ENCODE measurements at places on chromosomes 3 and 15. TPM values are rescaled to one million over a fixed set of nuclear protein-coding genes. Genes with fewer than 3 reads are reported as not detected.

KIF15 gene
- polyA plus RNA-seq = 12.0 TPM

KIF7 gene
- polyA plus RNA-seq = 1.7 TPM

FGD5 gene
- polyA plus RNA-seq = 2.8 TPM

NR2E3 gene
- polyA plus RNA-seq = not detected

ARL13B gene
- polyA plus RNA-seq = 2.9 TPM

HYKK gene
- polyA plus RNA-seq = 6.6 TPM

ARID3B gene
- 4.1 TPM for polyA plus RNA-seq

ASB14 gene
- not detected for polyA plus RNA-seq

NDUFB4 gene
- polyA plus RNA-seq = 350 TPM

CHST2 gene
- polyA plus RNA-seq = 5.2 TPM

KCNAB1 gene
- polyA plus RNA-seq = 2.6 TPM

TTLL3 gene
- polyA plus RNA-seq = 4.8 TPM

PDCD7 gene
- 12.8 TPM for polyA plus RNA-seq

CHRNA3 gene
- 25.3 TPM for polyA plus RNA-seq

LEKR1 gene
- polyA plus RNA-seq = 0.48 TPM

KNL1 gene
- polyA plus RNA-seq = 4.8 TPM

GCSAM gene
- polyA plus RNA-seq = not detected

CNTN6 gene
- polyA plus RNA-seq = 0.31 TPM

CISH gene
- 2.2 TPM for polyA plus RNA-seq

ROBO1 gene
- polyA plus RNA-seq = 8.3 TPM

TGM4 gene
- polyA plus RNA-seq = not detected

ITIH1 gene
- not detected for polyA plus RNA-seq

CAMK2N2 gene
- 94.8 TPM for polyA plus RNA-seq

CATSPER2 gene
- 2.3 TPM for polyA plus RNA-seq

KBTBD12 gene
- polyA plus RNA-seq = 3.0 TPM

SPESP1 gene
- not detected for polyA plus RNA-seq

FGF12 gene
- 12.7 TPM for polyA plus RNA-seq

CCR8 gene
- polyA plus RNA-seq = not detected

OR5K2 gene
- not detected for polyA plus RNA-seq

MUSTN1 gene
- polyA plus RNA-seq = 25.5 TPM
